ENCODE measurements at places on chromosomes 1 and 21.

GRCh38 chr1:40352126-40352525 is 21.4 kb upstream of the SMAP2 start:
- DNase-seq, result no peak

- DNase-seq, result no peak
Observed at GRCh38 chr1:12275370-12275769, 45.5 kb downstream of the VPS13D start.

- no peak for DNase-seq
Observed at GRCh38 chr1:162663589-162664106, 31.4 kb downstream of the DDR2 start.

GRCh38 chr1:54784066-54784465 is 17.1 kb downstream of the TTC22 start:
- DNase-seq, result no peak

- DNase-seq, result no peak
Observed at GRCh38 chr1:54357967-54358366, 48.2 kb downstream of the SSBP3 start.

- DNase-seq, result no peak
Observed at GRCh38 chr1:191798178-191798577, 360.1 kb upstream of the RGS18 start.

DNA sequence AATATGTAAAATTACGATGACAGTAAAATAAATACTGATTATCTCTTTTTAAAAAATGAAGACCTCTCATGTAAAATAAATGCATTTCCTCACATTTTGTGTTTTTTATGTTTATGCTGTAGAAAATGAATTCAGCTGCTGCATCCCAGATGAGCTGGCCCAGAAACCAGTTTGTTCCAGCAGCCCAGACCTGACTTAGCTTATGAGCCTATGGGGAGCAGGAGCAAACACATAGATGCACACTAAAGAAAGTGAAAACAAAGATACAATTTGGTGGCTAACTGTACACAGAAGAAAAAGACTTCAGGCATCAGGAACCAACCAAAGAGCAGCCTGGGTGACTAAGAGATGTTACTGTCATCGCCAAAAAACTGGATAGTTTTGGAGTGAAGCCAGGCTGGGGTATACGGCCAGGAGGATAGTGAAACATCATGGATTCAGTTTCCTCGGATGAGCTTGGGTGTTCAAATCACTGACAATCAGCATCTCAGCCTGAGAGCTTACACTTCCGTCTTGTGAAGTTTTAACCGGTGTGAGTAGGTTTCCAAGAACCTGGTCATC is 113.9 kb upstream of the BACE2 start:
- DNase-seq, result no peak

- no peak for DNase-seq
Observed at GRCh38 chr1:203692565-203693470, 66.2 kb downstream of the ATP2B4 start.

DNA sequence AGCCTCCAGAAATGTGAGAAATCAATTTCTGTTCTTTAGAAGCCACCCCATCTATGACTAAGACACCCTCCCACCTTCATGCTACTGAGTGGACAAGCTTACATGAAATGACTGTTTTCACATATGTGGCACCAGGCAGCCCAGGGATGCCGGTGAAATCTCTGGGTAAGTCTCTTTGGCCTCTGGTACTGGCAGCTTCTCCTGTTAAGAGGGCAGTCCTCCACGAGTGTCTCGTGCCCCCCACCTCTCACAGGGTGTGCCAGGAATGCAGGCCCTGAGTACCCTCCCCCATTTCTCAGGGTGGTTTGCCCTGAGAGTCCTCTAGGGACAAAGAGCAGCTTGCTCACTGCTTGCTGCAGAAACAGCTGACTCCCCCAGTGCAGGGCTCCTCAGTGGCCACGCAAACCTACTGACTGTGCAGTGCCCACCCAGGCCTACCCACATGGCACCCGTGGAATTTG is 3.2 kb upstream of the PRXL2B start:
- DNase-seq, result no peak

DNA sequence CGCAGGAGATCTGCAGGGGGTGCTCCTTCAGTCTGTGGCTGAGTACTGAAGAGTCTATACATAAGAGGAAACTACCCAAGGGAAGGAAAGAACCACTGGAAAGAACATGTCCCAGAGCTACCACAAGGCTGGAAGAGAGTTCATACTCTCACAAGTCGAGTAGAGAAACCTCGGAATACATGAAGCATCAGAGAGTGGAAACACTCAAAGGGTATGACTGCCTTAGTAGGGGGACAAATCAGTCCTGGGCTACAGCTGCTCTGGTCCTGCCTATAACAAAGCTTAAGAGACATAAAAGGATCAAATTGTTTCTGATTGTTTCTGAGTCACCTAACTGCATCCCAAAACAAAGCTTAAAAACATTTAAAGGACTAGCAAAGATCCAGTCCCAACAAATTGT is 27.4 kb downstream of the TMEM50B start:
- no peak for DNase-seq

DNA sequence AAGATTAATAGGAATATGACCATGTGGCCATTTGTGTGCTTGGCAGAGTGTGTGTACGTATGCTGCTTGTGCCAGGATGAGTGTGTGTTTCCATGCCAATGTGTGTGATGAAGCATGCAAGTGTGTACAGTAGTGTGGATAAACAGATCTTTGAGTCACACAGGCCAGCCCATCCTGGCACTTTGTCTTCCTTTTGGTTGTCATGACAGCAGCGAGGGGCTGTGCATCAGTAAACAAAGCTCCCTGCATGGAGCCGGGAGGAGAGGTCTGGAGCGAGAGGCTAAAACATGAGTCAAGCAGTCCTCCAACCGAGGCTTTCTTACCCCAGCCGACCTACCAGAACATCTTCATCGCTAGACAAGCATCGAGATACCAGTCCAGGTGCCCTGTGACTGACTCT is 221.2 kb downstream of the CACNA1E start:
- no peak for DNase-seq

Measured in activated CD4-positive, CD25-positive, alpha-beta regulatory T cell treated with anti-CD3 and anti-CD28 coated beads, Interleukin-2, amount 50 U/mL, for 16 hours (primary cell).